ENCODE measurements at places on chromosomes 5 and 9. TPM values are rescaled to one million over a fixed set of nuclear protein-coding genes. Genes with fewer than 3 reads are reported as not detected.
A peak's percentile ranks its signal among the peaks of the same experiment; 100 is the strongest.

DNA sequence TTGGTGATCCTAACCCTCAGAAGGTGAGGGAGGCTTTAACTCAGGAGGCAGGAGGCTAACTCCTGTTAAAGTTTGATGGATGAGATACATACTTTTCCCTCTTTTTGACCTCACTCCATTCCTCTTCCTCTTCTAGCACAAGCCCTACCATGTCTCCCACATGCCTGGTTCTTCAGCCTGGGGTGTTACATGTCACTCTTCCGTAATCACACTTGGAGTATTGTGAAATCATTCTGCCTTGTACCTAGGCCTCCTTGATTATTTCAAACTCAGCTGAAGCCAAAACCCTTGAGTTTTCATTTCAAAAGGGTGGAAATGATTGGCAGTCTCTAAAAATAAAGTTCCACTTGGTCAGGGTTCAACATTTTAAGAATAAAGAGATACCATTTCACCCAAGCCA, 1.8 kb downstream of the PLAC8L1 start:
- no peaks in the 10 kb centered on the region for H3K36me3 ChIP-seq
- no peaks in the 10 kb centered on the region for H3K27me3 ChIP-seq
- H3K27ac ChIP-seq = no peak overlapping the region
- peaks cover 5% of the 10 kb centered on the region for H3K4me1 ChIP-seq
- DNase-seq = no peak

Gene GLRA1
- total RNA-seq = not detected

GRCh38 chr5:170421826-170422225, 32.7 kb upstream of the KCNMB1 start:
- no peak overlapping the region for H3K4me3 ChIP-seq
- peaks cover 1% of the 10 kb centered on the region for H3K36me3 ChIP-seq
- H3K27me3 ChIP-seq = peaks cover 32% of the 10 kb centered on the region
- DNase-seq = no peak
- no peak overlapping the region for H3K27ac ChIP-seq

Gene MEIKIN
- not detected for total RNA-seq

- H3K27me3 ChIP-seq = no peaks in the 10 kb centered on the region
- H3K27ac ChIP-seq = no peak overlapping the region
- no peak for DNase-seq
- H3K36me3 ChIP-seq = peaks cover 36% of the 10 kb centered on the region
- H3K4me3 ChIP-seq = no peak overlapping the region
Measured at GRCh38 chr9:131516100-131516499, 13.4 kb downstream of the POMT1 start.

DNA sequence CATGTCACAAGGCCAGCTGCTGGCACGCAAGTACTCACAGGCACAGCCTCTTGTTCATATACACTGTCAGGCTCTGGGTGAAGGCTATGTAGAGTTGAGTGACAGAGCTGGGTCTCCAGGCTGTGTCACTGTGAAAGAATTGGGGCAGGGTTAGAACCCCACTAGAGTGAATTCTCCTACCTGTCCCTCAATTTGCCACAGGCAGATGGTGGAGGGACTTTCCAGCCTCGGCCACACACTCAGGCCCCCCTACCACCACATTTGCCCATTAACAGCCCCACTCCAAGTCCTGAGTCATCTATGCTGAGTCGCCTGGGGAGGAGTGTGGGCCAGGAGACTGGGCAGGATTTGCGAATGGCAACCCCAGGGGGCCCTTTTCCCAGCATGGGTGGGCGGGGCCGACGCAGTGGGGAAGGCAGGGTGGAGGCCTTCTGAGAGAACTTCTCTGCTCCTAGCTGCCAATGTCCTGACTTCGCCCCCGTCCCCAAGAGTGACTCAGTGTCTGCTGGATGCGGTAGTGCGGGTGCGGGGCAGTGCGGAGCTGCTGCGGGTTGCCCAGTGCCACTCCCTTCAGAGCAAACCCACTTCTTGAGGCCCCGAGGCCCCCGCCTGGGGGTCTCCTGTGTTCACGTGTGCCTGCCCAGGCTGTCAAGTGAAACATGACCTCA, 50.3 kb upstream of the PSD2 start:
- DNase-seq = no peak
- peak overlapping the region; percentile 91 for H3K27ac ChIP-seq
- no peaks in the 10 kb centered on the region for H3K27me3 ChIP-seq
- no peak overlapping the region for H3K4me3 ChIP-seq
- H3K36me3 ChIP-seq = no peaks in the 10 kb centered on the region
- peaks cover 80% of the 10 kb centered on the region for H3K4me1 ChIP-seq

Gene MCTP1
- total RNA-seq = 1.4 TPM

Gene OBP2B
- not detected for total RNA-seq

- H3K4me1 ChIP-seq = peaks cover 11% of the 10 kb centered on the region
- no peak for DNase-seq
- no peaks in the 10 kb centered on the region for H3K27me3 ChIP-seq
- H3K27ac ChIP-seq = no peak overlapping the region
Measured at GRCh38 chr9:115924669-115924987, 229.0 kb upstream of the PAPPA start.

DNA sequence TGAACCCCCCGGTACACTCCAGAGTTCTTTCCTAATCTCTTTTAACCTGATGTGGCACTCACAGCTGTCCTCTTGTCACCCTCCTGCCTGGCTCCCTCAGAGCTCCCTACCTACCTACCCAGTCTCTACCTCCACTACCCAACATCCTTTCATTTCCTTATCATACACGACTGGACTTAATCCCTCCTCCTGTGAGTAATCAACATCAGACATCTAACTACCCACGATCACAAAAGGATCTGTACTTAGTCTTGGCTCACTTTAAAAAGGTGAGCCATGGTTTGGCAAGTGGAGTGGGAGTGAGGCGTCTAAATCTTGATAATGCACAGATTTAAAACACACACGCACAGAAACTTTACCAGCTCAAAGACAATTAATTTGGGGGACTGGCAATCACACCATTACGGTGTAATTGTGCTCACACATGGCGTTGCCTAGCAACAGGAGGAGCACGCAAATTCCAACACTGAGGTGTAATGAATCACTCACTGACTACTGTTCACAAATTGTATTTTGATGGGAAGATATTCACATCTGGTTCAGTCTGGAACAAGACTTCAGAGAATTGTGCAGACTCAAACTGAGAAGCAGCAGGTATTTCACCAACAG, 235.9 kb downstream of the EPB41L4A start:
- no peak overlapping the region for H3K4me3 ChIP-seq
- no peaks in the 10 kb centered on the region for H3K4me1 ChIP-seq
- H3K36me3 ChIP-seq = peaks cover 2% of the 10 kb centered on the region
- H3K27ac ChIP-seq = no peak overlapping the region
- H3K27me3 ChIP-seq = no peaks in the 10 kb centered on the region

- no peaks in the 10 kb centered on the region for H3K36me3 ChIP-seq
- H3K4me3 ChIP-seq = no peak overlapping the region
- no peak for DNase-seq
- H3K4me1 ChIP-seq = peaks cover 6% of the 10 kb centered on the region
Measured at GRCh38 chr9:94631599-94631998, 7.7 kb downstream of the FBP1 start.

- no peaks in the 10 kb centered on the region for H3K36me3 ChIP-seq
- no peak overlapping the region for H3K27ac ChIP-seq
- DNase-seq = no peak
- H3K4me1 ChIP-seq = no peaks in the 10 kb centered on the region
- H3K27me3 ChIP-seq = peaks cover 22% of the 10 kb centered on the region
- no peak overlapping the region for H3K4me3 ChIP-seq
Measured at GRCh38 chr9:32832346-32832745, 49.0 kb downstream of the TMEM215 start.

Gene GIN1
- total RNA-seq = 4.5 TPM

Gene NOTCH1
- 11.6 TPM for total RNA-seq

DNA sequence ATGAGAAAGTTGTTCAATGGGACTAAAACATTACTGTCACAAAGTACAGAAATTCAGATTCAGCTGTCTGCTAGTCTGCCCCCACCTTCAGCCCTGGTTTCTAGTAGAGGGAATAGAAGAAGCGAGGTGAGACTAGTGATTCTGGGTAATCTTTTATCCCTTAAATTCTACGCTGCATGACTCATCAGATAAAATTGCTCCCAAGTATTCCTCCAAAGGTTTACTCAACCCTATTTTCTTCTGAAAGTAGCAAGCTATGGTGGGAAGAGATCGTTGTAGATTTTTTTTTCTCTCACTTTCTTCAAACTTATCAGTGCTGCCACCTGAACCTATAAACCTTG, 318.9 kb upstream of the RIOK2 start:
- no peak overlapping the region for H3K27ac ChIP-seq
- H3K27me3 ChIP-seq = no peaks in the 10 kb centered on the region

- no peaks in the 10 kb centered on the region for H3K36me3 ChIP-seq
- H3K4me1 ChIP-seq = peaks cover 45% of the 10 kb centered on the region
- H3K27me3 ChIP-seq = no peaks in the 10 kb centered on the region
- DNase-seq = no peak
Measured at GRCh38 chr9:127917603-127918002, 762 bp upstream of the ST6GALNAC4 start.

DNA sequence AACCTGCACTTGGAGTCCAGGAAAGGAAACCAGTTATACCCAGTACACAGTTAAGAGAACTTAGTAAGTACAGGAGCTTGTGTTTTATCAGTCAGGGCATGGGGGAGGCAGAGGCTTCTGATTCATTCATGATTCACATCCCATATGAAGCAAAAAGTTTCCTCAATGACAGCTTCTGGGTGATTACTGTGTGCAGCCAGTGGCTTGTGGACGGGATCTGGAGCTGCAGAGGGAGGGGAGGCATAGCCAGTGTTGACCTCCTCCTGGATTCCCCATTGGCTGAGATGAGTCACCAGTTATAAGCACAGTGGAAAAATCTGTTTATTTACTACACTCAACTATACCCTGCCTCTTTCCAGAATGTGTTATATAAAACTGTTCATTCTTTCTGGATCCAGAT, 17.7 kb downstream of the IL31RA start:
- no peak for DNase-seq
- no peak overlapping the region for H3K4me3 ChIP-seq
- no peaks in the 10 kb centered on the region for H3K36me3 ChIP-seq
- H3K27ac ChIP-seq = peak overlapping the region; percentile 79

DNA sequence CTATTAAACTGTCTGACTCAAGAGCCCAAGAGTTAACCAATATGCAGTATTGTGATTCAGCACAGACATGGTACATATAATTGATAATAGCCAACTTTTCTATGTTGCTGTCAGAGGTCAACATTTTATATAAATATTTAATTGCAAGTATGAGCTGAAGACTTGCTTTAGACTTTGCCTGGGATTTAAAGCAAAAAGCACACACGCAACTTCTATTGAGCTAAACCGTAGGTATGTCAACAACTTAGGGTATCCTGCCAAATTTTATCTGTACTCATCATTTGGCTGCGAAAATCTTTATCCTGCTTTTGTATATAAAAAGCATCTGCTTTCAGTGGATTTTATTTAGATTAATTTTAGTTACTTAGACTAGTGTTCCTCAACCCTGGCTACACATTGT, 27.4 kb downstream of the UHRF2 start:
- no peak for DNase-seq
- no peaks in the 10 kb centered on the region for H3K27me3 ChIP-seq
- H3K4me3 ChIP-seq = no peak overlapping the region
- H3K27ac ChIP-seq = no peak overlapping the region

Gene DCANP1
- total RNA-seq = not detected

Gene ZER1
- total RNA-seq = 42.7 TPM

Gene RALGPS1
- total RNA-seq = 9.0 TPM

- peaks cover 29% of the 10 kb centered on the region for H3K4me1 ChIP-seq
- DNase-seq = no peak
- H3K4me3 ChIP-seq = peak overlapping the region; percentile 97
Measured at GRCh38 chr5:146447734-146448380, 724 bp downstream of the TCERG1 start.

Gene PHAX
- 46.8 TPM for total RNA-seq

Gene ITGA2
- total RNA-seq = 0.79 TPM

Gene PCDHGB6
- 56.8 TPM for total RNA-seq

Gene SLC45A2
- total RNA-seq = not detected

DNA sequence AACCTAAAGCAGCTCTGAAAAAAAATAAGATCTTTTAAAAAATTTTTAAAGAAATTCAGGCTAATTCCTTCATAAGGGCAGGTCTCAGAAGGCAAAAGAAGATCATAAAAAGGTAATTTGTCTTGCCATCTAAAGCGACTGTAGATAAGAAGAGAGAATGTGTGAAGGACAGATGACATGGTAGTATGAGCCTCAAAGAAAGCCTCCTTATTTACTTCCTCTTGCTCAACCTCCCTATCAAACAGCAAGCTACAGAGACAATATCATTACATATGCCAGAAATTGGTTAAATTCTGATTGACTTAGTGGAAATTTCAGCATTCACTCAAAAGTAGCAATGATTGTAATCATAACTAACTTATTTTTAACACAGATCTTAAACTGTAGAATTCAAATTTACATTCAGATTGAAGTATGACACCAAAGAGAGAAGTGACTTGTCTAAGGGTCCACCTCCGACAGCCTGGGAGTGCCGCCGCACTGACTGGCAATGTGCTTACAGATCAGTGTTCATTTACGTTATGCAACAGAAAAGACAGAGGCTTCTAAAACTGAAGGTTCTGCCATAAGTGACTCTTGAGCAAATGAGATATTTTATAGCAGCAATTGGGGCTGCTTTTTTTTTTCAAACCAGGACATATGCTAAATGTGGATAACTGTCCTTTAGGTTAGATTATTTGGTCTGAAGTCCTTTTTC, 132.0 kb downstream of the CEMIP2 start:
- no peaks in the 10 kb centered on the region for H3K36me3 ChIP-seq
- H3K4me3 ChIP-seq = no peak overlapping the region
- no peaks in the 10 kb centered on the region for H3K4me1 ChIP-seq
- peaks cover 7% of the 10 kb centered on the region for H3K27me3 ChIP-seq

DNA sequence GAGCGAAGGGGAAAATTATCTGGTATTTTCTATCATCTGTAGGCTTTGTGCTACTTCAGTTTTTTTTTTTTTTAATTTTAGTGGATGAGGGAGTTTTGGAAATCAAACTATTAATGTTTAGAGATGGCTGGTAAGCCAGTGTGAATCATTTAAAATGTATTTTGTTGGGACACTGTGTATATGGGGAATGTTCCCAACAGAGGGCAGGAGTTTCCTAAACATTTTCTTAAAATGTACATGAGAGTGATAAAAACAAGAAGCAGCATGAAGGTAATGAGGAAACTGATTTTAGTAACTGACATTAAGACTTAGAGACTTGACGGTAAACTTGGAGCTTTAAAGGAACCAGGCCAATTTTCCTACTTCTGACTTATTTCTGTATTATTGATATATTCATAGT, 68.2 kb upstream of the ITGA2 start:
- no peaks in the 10 kb centered on the region for H3K27me3 ChIP-seq
- no peak overlapping the region for H3K4me3 ChIP-seq
- no peak for DNase-seq

DNA sequence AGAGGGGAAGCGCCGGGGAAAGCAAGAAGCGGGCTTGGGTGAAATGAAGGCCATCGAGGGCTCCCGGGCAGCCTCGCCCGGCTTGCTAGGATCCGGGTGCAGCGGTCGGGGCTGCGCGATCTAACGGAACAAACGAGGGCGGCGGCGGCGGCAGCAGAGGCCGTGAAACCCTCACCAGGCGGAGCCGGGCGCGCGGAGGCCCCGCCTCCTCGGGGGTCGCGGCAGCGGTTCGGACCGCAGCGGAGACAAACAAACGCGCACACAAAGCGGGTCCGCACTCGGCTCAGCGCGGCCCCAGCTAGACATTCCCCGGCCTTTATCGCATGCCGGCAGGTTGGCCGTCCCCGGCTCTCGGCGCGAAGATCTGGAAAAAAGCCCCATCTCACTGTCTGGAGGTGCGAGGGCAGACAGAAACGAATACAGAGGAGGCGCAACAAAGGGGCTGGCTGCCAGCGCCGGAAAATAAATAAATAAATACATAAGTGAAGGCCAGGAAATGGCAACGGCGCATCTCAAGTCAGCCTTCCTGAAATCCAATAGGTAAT, 10.5 kb upstream of the TRIM36 start:
- peaks cover 62% of the 10 kb centered on the region for H3K27me3 ChIP-seq
- peaks cover 9% of the 10 kb centered on the region for H3K4me1 ChIP-seq
- H3K36me3 ChIP-seq = peaks cover 3% of the 10 kb centered on the region
- peak overlapping the region; percentile 45 for H3K27ac ChIP-seq
